ENCODE measurements at places on chromosomes 16 and 17.
A peak's percentile ranks its signal among the peaks of the same experiment; 100 is the strongest.

- peak; percentile 80 for DNase-seq
These were observed 4.6 kb downstream of the TGFB1I1 start for GRCh38 chr16:31476303-31477219.

DNA sequence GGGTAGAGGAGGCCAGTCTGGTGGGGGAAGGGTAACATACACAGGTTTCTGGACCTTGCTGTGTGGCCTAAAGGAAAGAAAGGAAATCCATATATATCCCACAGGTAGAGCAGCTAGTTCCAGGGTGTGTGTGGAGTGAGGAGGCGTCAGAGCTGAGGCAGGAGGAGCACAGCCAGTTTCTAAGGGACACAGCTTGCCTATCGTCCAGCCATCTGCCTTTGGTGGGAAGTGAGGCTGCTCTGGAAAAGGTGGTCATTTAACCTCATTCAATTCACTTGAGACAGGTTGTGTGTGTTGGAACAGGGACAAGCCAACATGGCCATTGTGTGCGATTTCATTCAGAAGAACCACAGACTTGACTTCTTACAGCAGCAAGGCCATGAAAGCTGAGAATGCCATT lies 36.9 kb upstream of the ERN1 start:
- no peak for DNase-seq

- no peak for DNase-seq
These were observed 80.5 kb downstream of the KSR1 start for GRCh38 chr17:27536781-27537180.

DNA sequence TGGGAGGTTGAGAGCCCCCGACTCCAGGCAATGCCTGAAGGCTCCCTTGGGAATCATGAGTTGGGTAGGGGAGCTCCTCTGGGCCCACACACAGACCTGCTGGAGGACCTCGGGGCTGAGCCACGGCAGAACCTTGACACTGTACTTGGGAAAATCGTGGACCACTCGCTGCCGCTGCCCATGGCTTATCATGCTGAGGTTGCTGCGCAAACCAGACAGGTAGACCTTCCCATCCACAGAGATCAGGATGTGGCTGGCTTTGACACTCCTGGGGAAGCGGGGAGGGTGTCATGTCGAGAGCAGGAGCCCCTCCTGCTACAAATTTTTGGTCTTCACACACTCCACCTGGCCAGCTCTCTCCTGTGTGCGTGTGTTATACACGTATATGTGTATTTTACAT lies 7.2 kb upstream of the LIMD2 start:
- DNase-seq = no peak

GRCh38 chr17:56786989-56787482 lies 46.7 kb downstream of the C17orf67 start:
- peak; percentile 39 for DNase-seq

DNA sequence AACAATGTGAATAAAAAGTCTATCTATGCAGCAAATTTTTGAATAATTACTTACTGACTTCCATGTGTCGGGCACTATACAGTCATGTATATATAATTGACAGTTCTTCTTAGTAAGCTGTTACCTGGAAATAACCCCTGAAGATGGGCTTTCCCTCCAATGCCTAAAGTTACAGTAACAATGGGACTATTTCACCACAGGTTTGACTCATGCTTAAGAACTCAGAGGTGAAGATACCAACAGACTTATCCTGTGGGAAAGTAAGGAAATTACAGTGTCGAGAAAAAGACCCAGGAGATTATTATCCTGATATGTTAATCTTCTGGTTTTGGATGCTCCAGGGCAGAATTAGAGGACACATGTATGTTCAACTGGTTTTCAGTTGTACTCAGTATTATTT lies 601.5 kb upstream of the SOX9 start:
- DNase-seq = no peak

- DNase-seq = peak; percentile 50
These were observed 3.9 kb downstream of the GLIS2 start for GRCh38 chr16:4319454-4320421.

- DNase-seq = no peak
These were observed 2.0 kb downstream of the COASY start for GRCh38 chr17:42563950-42564349.

GRCh38 chr16:25063102-25063501 lies 47.9 kb upstream of the ARHGAP17 start:
- no peak for DNase-seq

- peak; percentile 63 for DNase-seq
These were observed 479 bp downstream of the ITGA3 start for GRCh38 chr17:50056217-50056960.

DNA sequence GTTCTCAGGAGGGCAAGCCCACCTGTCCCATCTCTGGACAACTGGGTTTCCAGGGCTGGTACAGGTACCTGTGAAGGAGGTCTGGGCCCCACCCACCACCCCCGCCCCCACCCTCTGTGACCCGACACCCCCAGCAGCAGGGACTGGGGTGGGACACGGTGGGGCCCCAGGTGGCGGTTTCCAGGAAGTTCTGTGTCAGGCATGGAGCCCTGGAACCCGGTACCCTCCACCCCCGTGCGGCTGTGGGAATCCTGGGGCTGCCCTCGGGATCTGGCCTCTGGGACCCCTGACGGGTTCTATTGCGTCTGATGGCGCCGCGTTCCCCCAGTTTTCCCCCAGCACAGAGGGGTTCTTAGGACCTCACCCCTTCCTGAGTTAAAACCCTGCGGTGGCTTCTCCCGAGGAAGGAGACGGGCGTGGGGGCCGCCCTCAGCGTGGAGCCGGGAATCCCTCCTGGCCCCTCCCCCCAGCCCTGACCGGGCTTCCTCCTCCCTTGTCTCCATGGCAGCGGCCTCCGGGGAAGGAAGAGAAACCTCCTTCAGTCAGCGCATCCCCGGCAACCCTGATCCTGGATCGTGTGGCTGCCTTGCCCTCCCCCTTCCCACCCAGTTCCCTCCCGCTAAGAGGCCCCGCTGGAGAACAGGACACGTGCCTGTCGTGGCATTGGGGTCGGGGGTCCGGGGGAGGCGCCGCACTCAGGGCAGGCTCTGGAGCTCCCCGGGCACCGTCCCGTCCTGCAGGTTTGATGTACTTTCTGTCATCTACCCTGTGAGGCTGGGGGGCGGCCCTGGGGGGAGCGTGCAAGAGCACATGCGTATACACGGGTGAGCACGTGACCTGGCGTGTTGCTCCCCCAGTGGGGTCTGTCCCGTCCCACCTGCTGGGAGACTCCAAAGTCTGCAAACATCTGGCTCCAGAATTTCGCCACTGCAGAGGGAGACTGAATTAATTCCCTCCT lies 30.3 kb downstream of the CACNA1H start:
- DNase-seq = no peak

DNA sequence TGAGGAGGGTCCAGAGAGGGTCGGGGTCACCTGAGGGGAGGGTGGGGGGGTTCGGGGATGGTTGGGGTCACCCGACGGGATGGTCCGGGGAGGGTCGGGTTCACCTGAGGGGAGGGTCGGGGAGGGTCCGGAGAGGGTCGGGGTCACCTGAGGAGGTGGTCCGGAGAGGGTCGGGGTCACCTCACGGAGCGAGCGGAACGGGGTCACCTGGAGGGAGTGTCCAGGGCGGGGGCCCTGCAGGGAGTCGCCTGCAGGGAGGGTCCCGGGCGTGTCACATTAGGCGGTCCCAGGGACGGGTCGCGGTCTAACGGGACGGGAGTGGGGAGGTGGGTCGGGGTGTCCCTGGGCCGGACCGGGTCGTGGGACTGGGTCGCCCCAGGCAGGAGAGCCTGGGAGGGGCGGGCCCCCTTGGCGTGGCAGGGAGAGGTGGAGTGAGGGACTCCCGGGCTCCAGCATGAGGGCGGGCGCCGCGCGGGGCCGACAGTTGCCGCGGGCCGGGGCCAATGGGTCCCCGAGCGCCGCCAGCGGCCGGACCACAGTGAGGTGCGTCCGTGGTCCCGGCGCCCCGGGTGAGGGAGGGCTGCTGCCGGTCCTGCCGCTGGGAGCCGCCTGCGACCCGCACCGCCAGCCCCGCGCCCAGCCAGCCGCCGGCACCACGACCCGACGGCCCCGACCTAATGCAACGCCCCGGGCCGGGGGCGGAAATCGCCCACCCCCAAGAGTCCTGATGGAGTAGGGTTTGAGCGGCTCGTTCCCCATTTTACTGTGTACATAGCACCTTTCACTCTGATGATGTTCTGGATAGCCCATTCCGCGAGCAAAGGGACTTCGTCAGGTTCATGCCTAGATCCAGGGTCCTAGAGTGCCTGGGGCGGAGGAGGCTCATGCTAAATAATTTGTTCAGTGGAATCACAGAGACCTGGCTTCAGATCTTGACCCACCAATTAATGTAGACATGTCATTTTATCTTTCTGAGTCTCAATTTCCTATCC lies 1.2 kb upstream of the ABCA3 start:
- DNase-seq = no peak

DNA sequence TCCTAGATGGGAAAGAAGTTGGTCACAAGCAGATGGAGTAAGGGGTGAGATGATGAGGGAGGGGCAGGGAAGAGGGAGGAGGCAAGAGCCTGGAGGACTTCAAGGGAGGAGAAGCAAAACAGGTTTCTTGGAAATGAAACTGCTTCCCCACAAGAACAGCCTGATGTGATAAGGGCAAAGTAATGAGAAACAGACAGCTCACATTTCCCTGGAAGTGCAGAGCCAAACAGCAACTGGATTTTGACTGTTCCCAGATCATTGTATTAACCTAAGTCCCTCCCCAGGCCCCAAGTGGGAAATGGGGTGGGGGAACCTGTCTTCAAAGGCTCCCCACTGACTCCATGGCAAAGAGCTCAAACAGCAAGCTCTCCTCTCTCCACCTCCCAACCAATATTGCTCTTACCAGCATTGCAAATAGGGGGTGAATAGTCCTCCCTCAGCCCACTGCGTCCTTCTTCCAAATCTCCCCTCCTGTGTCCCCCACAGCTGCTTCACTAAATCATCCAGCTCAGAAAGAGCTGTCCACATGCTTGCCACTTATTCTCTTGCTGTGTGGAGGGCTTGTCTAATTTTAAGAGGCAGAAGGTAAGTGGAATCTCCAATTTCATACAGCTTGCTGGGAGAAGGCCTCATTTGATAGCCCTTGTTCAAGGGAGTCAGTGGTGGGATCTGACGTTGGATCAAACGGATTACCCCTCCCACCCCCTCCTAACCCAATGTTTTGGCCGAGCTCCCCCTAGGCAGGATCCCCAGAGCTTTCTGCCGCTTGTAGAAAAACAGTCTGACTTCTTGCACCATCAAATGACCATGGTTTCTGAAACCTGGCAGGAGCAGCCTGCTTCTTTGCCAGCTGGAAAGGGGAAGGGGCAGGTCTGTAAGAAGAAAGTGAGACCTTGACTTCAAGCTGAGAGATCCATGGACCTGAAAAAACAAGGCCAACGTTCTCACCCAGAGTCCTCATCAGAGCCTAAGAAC lies 56.3 kb upstream of the SMIM36 start:
- no peak for DNase-seq

- no peak for DNase-seq
These were observed 20.7 kb downstream of the DNAH9 start for GRCh38 chr17:11618861-11619566.

DNA sequence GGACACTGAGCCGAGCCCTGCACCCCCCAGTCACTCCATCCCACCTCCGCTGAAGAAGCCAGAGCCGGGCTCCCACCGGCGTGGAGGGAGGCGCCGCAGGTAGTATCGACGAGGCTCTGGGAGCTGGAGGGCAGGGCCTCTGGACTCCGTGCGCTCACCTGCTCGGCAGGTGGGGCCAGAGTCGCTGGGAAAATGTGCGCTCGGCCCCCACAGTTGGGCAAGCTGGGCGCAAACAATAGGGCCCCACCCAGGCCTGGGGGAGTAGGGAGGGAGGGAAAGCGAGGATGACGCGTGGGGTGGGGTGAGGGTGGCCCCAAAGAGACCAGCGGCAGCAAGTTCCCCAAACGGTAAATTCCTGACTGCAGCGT lies 668 bp downstream of the JUP start:
- DNase-seq = no peak

GRCh38 chr16:84045001-84045817 lies 2.6 kb upstream of the SLC38A8 start:
- DNase-seq = no peak

GRCh38 chr16:62283-62967 lies 8.8 kb downstream of the SNRNP25 start:
- DNase-seq = no peak

- DNase-seq = no peak
These were observed 72.3 kb downstream of the C17orf67 start for GRCh38 chr17:56761387-56761786.

DNA sequence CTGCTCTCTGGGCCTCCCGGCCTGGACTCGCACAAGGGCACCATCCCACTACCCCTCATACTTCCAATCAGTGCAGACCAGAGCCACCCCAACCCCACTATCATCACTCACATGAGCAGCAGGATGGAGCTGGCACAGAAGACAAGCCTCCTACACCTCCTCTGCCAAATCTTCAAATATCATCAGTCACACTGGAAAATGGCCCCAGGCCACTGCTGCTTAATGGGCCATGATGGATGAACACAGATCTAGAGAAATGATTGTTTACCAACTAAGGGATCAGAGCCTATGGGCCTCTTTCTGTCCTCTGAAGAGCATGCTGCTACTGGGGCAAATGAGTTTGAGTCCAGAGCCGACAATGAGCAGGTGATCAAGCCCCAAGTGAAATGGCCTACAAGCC lies 165.5 kb downstream of the GRIN2A start:
- DNase-seq = no peak

DNA sequence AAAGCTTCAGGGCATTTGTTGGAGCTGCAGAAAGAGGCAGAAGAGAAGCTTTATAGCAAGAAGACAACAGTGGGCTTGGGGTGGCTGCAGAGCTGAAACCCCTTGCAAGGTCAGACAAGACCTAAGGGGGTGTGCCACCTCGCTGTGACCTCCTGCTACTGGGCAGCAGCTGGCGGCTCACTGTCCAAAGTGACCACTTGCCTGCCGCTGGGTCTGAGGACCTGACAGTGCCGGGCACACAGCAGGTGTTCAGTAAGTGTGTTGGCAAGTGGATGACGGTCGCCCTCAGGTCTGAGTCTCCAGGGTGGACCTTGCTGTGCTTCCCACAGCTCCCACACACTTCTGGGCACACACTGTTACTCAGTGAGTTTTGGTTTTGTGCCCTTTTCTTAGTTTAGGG lies 336.5 kb downstream of the C16orf95 start:
- DNase-seq = no peak

DNA sequence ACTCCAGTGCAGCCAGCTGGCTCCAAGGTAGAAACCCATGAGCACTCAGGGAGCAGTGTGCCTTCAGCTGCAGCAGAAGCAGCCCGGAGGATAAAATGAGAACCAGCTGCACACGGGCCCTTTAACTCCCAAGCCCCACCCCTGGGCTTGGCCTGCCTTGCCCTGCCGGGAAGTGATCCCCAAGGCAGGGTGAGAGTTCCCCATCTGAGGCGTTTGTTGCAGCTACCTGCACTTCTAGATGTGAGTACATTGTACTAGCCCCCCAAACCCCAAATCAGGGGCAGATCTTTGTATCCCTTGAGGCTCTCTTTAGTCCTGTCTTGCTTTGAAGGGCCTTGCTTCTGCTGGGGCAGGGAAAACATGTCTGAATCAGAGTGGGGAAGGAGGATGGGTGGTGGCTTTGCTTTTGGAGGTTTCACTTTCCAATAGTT lies at the start of gene MVP:
TSS of gene MVP (plus strand) at position 192 of the 431 bp plus-strand sequence. CDS start 10,088 bp downstream, outside the sequence.
- DNase-seq = peak; percentile 49

GRCh38 chr17:5631958-5632590 lies 47.8 kb upstream of the NLRP1 start:
- no peak for DNase-seq

GRCh38 chr16:75238132-75238852 lies 13.1 kb downstream of the BCAR1 start:
- no peak for DNase-seq

- no peak for DNase-seq
These were observed 45.1 kb upstream of the HNF1B start for GRCh38 chr17:37789771-37790541.

All from stimulated activated CD4-positive, alpha-beta T cell treated with anti-CD3 and anti-CD28 coated beads, Interleukin-2, amount 100 ng/mL, for 48 hours (primary cell).